ENCODE measurements at places on chromosomes 12 and 14. TPM values are rescaled to one million over a fixed set of nuclear protein-coding genes. Genes with fewer than 3 reads are reported as not detected.

The RTL1 gene
- not detected for total RNA-seq

The ZNF385A gene
- 0.66 TPM for total RNA-seq

The HCFC2 gene
- 17.7 TPM for total RNA-seq

The CCDC38 gene
- total RNA-seq, result 0.12 TPM

The TBC1D30 gene
- 0.15 TPM for total RNA-seq

The AMDHD1 gene
- total RNA-seq, result 0.10 TPM

The RERG gene
- 0.20 TPM for total RNA-seq

The SLC25A47 gene
- total RNA-seq, result not detected

The KLRG1 gene
- total RNA-seq, result 3.1 TPM

The ARG2 gene
- 2.3 TPM for total RNA-seq

All from T-helper 1 cell treated with Interleukin-12 subunit alpha and Interleukin-12 subunit beta and Interleukin-4 antibody, amounts not matched to agents 30 ng/mL and 1 ng/mL, for 36 hours (primary cell).